ENCODE measurements at places on chromosomes 1 and 21. TPM values are rescaled to one million over a fixed set of nuclear protein-coding genes. Genes with fewer than 3 reads are reported as not detected.

DNA sequence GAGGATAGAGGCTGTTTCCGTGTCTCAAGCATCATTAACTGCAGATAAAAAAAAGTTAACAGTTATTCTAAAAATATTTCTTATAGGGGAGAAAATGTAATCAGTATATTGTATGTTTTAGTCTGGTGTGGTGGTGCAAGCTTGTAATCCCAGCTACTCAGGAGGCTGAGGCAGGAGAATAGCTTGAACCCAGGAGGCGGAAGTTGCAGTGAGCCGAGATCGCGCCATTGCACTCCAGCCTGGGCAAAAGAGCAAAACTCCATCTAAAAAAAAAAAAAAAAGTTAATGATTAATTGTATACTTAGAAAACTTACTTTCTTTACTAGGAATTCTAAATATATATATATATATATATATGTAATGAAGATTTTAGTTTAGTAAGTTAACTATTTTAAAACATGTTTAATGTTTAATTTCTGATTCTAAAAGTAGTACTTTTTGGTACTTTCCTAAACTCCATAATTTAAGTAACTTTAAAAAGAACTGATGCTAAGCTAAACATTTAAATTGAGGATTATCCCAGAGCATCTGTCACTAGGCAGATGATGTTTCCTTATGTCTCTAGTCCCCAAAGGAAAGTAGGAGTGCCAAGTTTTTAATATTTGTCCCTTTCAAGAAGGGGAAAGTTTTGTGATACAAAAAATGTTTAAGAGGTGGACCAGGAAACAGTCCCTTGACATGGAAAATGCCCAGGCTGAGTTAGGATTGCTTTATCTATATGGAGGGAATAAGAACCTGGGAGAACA is 66.3 kb downstream of the DYRK1A start:
- no peak for DNase-seq

GRCh38 chr21:14836950-14837349 is 227.8 kb downstream of the NRIP1 start:
- DNase-seq = no peak

HUNK gene
- total RNA-seq = 5.5 TPM

DNA sequence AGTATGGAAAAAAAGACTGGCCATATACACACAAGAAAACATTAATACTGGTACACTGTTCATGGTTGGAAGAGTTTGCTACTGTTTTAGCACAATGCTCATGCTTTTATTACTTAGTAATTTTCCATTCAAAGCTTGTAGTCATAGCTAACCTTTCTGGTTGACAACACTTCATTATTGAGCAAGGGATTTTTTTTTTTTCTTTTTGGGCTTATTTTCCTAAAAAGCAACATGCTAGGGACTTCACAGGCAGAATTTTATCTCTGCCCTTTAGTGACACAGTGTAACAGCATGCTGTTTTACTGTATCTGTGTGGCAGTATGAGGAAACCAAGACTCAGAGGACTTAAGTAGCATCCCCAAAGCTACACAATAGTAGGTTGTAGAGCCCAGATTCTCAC is 58.5 kb downstream of the FGGY start:
- DNase-seq = no peak

GRCh38 chr1:75616436-75617433 is 5.8 kb upstream of the SLC44A5 start:
- no peak for DNase-seq

- DNase-seq = no peak
These were observed 187.8 kb upstream of the PLD5 start for GRCh38 chr1:242712248-242712647.

DNA sequence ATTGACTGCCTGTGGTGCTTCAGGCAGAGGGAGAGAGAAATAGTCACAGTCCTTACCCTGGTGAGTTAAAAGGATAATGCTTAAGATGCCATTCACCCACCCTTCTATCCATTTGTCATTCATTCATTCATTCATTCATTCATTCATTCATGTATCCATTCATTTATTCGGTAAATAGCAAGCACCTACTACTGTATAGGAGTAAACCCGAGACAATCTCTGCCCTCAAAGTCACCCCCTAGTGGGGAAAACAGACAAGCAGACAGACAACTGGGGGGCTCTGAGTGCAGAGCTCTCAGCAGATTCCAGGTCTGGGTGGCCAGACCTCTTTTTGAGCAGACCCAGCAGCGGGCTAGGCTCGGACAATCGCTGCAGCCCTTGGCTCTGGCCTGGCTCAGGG is 14.1 kb upstream of the ACTL8 start:
- no peak for DNase-seq

- no peak for DNase-seq
These were observed 69.6 kb downstream of the SIM2 start for GRCh38 chr21:36768496-36768895.

DNA sequence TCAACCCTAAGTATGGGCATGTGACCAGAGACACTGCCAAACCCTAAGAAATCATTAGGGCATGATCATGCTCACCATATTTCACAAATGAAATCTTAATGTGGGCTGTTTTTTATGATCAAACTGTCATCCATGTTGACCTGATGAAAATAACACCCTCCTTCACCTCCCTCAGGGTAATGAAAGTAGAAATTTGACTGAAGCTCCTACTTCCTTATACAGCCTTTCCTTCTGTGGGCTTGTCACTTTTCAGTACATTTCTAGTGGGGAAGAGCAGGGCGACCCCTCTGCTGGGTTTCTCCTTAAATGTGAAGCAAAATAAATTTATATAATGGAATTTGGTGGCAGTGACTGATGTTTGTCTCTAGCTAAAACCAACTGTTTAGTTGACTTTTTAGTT is 25.9 kb downstream of the IVNS1ABP start:
- DNase-seq = no peak

LAMC2 gene
- total RNA-seq = 14.1 TPM

DNA sequence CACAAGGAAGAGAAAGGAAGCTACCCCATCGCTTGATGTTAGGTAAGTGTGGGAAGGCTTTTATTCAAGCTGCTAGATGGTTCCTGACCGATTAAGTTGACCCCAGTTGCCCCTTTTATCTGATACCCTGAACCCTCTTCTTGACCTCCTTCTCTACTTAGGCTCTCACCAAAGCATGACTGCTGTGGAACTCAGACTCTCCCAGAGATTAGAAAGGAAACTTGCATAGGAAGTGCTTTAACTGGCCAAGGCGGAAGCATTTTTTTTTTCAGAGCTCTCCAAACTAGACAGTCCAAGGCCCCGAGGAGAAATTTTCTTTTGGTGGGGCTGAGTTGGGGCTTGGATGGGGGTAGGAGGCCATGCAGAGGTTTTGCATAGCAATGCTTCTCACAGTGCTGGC is 101.3 kb upstream of the USP24 start:
- no peak for DNase-seq

DNA sequence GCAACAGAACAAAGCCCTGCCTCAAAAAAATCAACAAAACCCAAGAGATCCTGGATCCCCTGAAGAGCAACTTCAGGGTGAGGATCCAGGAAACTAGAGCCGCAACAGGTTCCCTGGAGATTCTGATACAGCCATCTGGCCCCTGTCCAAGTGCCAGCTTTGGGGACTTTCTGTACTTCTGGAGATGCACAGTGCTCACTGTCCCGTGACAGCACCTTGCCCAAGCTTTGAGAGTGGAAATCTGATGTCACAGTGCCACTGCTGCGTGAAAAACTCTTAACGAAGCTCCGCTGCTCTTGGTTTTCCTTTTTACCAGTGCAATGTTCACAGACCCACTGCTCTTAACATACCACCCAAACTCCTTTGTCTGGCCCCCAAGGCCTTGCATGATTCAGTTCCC is 26.3 kb downstream of the STK40 start:
- no peak for DNase-seq

GRCh38 chr1:233269656-233270055 is 25.9 kb downstream of the PCNX2 start:
- DNase-seq = no peak

DNA sequence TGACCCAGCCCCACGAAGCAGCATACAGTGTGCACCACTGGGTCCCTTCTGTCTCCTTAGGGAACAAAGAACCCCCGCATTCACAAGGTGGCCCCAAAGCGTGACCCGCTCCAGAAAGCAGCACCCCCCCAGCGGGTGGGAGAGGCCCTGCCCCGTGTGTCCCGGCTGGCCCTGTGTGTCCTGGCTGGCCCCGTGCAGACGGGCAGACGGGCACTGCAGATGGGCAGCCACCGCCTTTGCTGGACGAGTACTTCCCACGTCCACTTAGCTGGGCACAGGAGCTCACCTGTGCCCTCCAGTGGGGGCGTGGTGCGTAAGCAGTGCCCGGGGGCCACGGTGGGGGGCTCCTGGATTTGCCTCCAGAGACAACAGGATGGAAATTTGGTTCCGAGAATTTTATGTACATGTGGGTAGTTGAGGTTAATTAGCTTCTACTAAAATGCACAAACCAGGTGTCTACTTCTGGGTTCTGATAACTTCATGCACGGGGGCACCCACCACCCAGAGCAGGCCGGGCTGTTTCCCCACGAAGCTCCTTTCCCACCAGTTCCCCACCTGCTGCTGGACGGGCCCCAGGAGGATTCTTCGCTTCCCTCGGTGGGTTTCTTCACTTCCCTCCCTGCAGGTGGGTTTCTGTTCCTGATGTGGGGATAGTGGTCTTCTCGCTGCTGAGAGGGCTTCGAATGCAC is 33.2 kb upstream of the SLC19A1 start:
- DNase-seq = no peak

GRCh38 chr1:203672346-203672745 is 45.7 kb downstream of the ATP2B4 start:
- DNase-seq = peak; percentile 87

TSPAN1 gene
- 0.39 TPM for total RNA-seq

GSTM1 gene
- not detected for total RNA-seq

HSD3B2 gene
- total RNA-seq = 0.20 TPM

LHX8 gene
- not detected for total RNA-seq

- no peak for DNase-seq
These were observed 205.6 kb upstream of the GJB5 start for GRCh38 chr1:34549199-34549598.

ACOT11 gene
- 8.4 TPM for total RNA-seq

NBPF20 gene
- total RNA-seq = 2.3 TPM

- no peak for DNase-seq
These were observed 1.7 kb downstream of the S100A2 start for GRCh38 chr1:153563991-153564390.

- no peak for DNase-seq
These were observed 15.6 kb upstream of the KCNJ15 start for GRCh38 chr21:38241029-38241740.

CELA3A gene
- not detected for total RNA-seq

- no peak for DNase-seq
These were observed 74.7 kb downstream of the FBXO2 start for GRCh38 chr1:11579506-11579905.

GRCh38 chr1:245995474-245995873 is 511.6 kb downstream of the SMYD3 start:
- DNase-seq = no peak

DNA sequence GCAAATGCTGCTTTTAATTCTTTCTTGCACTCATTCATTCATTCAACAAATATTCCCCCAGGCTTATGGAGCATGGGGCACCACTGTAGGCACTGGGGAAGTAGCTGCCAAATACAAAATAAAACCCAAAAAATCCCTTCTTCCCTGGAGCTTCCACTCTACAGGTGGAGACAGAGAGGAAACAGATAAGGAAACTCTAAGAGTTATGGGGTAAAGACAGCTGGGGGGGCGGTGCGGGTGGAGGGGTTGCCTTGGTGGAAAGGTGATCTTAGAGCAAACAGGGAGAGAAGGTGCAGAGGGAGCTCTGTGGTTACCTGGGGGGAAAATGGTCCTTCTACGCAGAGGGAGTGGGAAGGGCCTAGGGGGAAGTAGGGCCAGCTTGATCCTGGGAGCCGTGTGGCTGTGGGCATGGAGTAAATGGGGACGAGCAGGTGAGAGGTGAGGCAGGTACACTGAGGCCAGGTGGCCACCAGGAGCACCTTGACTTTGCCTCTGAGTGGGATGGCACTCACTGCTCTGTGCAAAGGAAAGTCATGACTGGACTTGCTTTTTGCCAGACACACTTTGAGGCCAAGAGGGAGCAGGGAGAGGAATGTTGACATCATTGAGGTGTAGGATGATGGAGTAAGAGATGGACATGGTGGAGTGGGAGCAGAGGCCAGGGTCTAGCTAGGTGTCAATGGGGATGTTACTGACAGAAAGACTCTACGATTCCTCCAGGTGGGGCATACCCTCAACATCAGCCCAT is 152.0 kb downstream of the ETS2 start:
- DNase-seq = no peak

GRCh38 chr1:192866241-192866868 is 57.5 kb downstream of the RGS2 start:
- no peak for DNase-seq

DNA sequence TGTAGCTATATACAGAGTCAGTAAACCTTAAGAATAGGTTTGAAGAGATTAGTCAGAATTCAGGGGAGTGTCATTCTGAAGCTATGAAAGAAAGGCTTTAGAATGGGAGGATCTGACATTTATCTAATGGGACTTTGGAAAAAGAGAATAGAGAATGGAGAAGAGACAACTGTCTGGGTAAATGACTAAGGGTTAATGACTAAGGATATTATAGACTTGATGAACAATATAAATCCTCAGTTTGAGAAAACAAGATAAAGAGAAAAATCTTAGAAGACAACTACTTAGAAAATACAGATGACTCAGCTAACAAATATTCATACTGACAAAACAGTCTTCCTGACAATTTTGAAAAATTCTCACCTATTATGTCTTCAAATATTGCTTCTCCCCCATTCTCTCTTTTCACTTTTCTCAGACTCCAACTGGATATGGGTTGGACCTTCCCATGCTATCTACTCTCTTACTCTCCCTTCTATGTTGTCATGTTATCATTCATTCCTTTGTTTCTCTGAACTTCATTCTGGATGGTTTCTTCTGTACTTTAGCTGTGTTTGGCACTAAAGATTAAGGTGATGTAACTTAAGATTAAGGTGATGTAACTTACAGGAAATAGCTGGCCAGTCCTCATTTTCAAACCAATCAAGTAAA is 20.4 kb downstream of the SLC16A1 start:
- DNase-seq = no peak

DNA sequence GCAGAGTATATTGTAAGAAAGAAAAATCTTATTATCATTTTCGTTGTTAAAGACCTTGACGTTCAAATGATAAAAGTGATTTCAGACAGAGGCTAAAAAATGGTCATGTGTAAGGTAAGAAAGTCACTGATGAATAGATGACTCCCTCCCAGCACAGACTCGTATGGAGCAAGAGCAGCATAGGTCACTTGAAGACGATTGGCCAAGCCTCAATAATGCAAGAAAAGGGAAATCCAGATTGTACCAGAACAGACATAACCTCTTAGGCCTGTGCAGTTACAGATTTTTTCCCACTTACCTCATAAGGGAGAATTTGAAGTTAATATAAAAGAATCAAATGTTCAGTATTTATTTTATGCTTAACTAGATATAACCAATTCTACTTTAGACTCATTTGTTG is 16.3 kb upstream of the OLFML2B start:
- no peak for DNase-seq

- no peak for DNase-seq
These were observed 134.9 kb downstream of the VAV3 start for GRCh38 chr1:107830075-107830474.

DNA sequence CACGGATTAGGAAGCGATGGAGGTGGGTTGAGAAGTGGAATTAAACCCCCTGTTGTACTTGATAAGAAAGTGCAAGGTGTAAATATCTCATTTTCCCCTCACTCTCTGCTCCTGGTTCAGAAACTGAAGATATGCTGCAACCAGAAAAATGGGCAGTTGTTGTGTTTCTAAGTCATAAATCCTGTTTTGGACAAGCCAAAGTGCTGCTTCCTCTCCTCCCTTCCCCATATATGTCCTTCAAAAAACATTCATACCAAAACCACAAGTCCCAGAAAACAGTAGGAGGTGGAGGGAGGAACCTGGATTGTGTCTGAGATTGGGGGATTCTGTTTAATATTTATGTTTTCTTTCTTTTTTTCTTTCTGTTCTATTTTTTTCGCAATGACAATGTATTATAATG is 13.6 kb upstream of the ZNF362 start:
- no peak for DNase-seq

KIF2C gene
- 10.1 TPM for total RNA-seq

NHLH2 gene
- total RNA-seq = not detected

Data from skin of body (tissue), 3 donors.